ENCODE measurements at places on chromosomes 2 and 18. TPM values are rescaled to one million over a fixed set of nuclear protein-coding genes. Genes with fewer than 3 reads are reported as not detected.

DNA sequence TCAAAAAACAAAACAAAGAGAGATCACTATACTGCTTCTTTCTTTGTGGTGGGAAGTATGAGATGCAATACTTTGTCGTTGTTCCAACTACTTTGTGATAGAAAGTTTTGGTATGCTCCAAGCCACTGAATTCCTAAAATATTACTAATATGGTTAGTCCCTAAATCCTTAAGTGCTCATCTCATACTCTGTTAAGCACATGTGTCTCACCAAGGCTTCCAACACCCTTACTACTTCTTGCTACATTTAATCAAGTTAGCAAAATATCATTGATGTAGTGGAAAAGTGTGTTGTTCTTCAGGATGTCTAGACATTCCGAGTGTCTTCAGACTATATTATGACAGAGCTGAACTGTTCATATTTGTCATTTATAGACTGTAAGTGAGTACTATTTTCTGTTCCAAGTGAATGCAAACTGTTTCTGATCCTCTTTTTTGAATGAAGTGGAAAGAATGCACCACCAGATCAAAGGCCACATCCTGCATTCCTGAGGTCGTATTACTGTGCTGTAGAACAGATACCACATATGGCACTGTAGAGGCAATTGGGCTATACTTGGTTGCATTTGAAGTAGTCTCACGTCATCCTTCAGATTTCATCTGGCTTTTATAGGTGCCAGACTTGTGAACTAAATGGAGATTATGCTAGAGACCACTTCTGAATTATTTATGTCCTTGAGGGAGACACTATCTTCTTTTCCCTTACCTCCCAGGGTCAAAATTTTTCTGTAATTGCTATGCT is 298.4 kb upstream of the ZNF521 start:
- no peak for DNase-seq

- no peak for DNase-seq
Measured at GRCh38 chr2:63050334-63051041, at the start of gene OTX1. Gene OTX1 (plus strand): TSS chr2:63050830. CDS start chr2:63052991, 2,161 bp downstream.

GRCh38 chr18:2976218-2977132 is 36.5 kb downstream of the LPIN2 start:
- DNase-seq, result no peak

DNA sequence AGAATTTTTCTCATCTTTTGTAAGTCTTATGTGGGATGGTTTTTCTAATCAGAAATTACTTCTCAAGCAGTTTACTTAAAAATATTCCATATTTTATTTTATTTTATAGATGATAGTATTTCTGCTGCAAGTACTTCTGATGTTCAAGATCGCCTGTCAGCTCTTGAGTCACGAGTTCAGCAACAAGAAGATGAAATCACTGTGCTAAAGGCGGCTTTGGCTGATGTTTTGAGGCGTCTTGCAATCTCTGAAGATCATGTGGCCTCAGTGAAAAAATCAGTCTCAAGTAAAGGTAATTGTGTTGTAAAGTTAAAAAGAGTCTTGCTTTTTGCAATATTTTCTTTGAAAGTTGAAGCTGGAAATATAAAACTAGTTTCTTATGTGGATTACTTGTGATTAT is 76.2 kb downstream of the EML4 start:
- no peak for DNase-seq

DNA sequence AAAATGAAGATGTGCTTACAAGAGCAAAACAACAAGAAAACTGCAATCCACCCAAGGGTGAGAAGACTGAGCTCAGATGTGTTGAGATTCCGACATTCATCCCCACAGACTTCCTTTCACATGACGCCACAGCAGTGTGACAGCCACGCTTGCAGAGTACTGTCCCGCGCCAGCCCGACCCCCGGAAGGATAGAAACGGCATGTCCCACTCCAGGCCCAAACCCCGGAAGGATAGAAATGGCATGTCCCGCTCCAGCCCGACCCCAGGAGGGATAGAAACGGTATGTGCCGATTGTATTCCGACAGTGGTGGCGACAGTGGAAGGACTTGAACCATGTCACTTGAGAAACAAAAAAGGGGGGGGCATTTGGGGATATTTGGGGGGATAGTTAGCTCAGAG is 119.1 kb upstream of the PXDN start:
- DNase-seq, result no peak

DNA sequence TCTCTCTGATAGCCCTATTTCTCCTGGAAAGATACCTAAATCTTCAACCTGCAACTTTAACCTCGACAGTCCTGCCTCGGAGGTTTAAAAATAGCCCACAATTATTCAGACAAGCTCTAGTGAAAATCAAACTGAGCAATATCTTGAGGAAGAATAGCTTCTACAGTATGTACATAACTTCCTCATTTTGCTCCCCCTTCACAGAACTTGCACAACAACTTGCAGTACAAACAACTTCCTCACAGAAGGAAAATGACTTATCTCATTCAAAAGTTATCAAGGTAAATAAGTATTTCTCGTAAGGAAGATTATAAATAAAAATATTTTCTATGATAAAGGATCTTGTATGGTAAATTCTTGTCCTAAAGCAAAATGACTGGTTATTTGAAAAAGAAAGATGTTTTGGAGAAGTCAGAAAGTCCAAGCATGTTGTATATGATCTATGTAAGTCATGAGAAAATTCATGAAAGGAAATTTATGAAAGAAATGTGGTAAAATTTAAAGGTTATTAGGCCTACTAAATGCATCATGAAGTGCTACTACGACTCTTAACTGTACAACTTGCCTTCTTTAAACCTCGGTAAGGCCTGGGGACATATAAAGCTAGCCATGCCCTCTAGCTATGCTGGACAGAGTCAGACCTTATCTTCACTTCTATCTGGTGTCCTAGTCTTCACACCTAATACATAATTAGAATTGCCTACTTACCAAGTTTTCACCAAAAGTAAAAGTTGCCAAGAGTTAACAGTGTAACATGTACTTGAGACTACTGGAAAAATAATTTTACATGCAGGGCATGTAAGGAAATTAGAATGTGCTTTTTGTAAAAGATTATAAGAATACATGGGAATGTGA is 394.5 kb downstream of the DLGAP1 start:
- DNase-seq, result no peak

DNA sequence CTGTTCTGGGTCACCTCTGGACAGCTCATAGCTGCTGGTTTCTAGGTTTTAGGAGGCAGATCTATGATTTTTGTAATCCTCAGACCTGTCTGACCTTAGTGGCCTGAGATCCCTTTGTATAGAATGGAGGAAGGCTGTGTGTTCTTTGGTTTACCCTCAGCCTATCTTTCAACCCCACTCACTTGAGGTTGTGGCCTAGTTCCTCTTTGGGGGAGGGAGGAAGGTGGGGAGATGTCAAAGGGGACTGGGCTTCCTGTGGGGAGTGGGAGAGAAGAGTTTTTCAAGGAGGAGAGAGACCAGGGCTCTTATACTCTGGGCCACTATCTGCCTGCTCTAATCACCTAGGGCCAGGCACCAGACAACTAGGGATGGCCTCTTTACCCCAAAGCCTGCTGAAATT is 28.5 kb downstream of the SEMA4F start:
- DNase-seq, result no peak

DNA sequence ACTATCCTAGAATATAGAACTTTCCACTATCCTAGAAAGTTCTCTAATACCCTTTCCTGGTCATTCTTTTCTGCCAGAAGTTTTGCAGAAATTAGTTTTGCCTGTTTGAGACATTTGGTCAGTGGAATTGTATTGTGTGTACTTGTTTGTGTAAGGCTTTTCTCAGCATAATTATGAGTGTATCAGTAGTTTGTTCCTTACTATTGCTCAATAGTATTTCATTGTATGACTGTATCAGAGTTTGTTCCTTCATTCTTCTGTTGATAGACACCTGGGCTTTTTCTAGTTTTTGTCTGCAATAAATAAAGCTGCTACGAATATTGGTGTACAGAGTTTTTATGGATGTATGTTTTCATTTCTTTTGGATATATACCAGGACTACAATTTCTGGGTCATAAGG is 27.2 kb downstream of the CCDC138 start:
- DNase-seq, result no peak

GRCh38 chr2:86284401-86284841 is 53.0 kb downstream of the REEP1 start:
- DNase-seq, result no peak

- DNase-seq, result peak; percentile 89
Measured at GRCh38 chr2:233854241-233854981, at the start of gene HJURP. Gene HJURP (minus strand): TSS chr2:233854535. CDS start chr2:233854500, 35 bp downstream.

DNA sequence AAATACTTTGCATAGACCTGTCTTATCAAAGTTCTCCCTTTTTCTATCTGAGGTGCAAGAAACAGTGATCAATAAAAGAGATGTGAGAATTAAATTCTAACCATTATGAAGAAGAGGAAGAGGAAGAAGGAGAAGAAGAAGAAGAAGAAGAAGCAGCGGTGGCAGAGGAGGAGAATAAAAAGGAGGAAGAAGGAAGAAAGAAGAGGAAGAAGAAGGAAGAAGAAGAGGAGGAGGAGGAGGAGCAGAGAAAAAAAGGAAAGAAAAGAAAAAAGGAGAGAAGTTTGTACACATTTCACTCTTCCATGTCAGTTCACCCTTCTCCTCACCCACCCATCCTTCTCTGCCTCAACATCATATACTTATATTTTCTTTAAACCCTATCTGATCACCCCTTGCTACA is 68.4 kb downstream of the METTL4 start:
- no peak for DNase-seq

DNA sequence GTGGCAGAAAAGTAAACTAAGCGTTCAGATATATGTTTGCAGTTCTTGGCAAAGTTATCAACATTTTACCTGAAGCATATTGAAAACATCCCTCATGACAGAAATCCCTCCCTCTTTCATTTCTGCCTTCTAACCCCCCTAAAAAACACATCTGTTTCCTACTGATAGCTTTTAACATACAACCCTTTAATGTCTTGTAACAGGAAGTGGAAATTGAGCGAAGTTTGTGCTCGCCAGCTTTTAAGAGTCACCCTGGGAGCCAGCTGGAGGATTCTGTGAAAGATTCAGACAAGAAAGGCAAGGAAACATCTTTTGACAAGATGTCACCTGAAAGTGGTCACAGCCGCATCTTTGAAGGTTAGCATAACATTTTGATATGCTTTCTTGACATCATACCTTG is 247.4 kb downstream of the XIRP2 start:
- no peak for DNase-seq

GRCh38 chr2:22124003-22124402 is 1000.2 kb downstream of the TDRD15 start:
- no peak for DNase-seq

DNA sequence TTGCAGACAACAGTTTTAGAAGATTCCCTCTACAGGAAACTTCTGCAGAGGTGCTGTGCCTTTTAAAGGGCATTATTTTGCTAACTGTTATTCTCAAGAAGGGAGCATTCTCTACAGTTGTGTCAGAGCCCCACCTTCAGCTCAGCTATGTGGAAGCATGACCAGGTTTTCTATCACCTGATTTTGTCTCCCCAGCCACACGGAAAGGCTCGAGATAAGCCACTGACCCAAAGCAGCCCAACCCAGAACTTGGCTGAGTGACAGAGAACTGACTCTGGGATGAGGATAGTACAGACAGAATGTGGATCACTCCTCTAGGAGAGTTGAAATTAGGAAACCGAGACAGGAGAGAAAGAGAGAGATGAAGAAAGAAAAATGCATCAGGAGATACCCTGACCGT is 10.7 kb downstream of the COL4A4 start:
- no peak for DNase-seq

GRCh38 chr18:45749918-45750689 is 26.1 kb downstream of the SLC14A1 start:
- DNase-seq, result no peak

GRCh38 chr2:98088261-98088660 is 1.3 kb downstream of the VWA3B start:
- peak; percentile 17 for DNase-seq

GRCh38 chr2:65252640-65253039 is 25.0 kb downstream of the ACTR2 start:
- no peak for DNase-seq

DNA sequence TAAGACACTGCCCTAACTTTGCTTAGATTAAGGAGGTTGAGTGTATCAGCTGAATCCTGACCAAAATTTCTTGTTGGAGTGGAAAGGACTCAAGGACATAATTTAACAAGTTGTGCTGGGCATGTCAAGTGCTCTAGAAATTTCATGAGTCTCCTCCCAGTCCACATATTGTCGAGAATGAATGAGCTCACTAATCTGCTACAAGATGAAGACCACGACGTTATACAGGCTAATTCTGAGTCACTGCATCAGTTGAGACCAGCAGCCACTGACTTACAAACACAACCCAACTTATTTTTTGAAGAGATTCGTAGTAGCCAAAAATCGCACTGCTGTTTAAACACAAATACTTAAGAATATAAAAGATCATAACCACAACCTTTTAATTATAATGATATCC is 28.7 kb upstream of the SLC8A1 start:
- no peak for DNase-seq

DNA sequence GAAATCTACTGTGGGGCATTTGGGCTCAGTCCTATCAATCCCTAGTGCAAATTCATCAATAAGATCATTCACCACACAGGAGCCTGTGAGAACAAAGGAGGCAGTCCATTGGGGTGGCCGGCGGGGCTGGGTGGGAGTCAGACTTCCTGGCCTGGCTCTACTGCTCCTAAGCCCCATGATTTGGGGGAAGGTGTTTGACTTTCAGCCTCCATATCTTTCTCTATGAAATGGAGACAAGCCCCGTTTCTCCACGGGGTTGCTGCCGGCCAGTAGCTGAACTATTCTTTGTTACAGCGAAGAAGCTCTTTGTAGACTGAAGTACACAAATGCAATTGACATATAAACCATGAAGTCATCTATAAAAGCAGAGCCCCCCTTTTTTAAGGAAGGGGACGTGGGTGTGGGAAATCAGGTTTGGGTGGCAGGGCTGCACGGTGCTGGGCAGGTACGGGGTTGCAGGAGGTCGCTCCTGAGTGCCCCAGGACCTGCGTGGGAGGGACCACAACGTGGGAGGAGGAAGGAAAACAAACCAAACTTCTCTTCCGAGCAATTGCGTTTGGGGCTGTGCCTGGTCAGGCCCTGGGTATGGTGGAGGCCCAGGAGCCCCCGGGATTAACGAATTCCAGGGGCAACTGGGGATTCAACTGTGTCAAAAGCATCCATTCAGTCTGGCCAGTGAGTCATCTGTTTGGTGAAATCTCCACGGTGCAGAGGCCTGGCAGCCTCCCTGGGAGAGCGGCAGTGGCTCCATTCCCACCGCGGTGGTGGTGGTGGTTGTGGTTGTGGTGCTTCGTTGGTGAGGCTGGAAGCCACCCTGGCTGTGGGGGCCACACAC is 18.2 kb downstream of the FBLN7 start:
- DNase-seq, result no peak

- no peak for DNase-seq
Measured at GRCh38 chr2:20450201-20450999, 3.5 kb downstream of the RHOB start.

GRCh38 chr2:235659767-235660322 is 166.0 kb downstream of the AGAP1 start:
- DNase-seq, result no peak

GRCh38 chr2:72892506-72893173 is 5.4 kb downstream of the SPR start:
- DNase-seq, result no peak

Gene TMEM200C
- 0.75 TPM for polyA plus RNA-seq

Gene CACNB4
- 3.9 TPM for polyA plus RNA-seq

Gene MC4R
- polyA plus RNA-seq, result 0.16 TPM

Gene LONRF2
- 1.5 TPM for polyA plus RNA-seq

Gene LYPD6B
- not detected for polyA plus RNA-seq

Gene DTNA
- polyA plus RNA-seq, result 90.1 TPM

Gene BIRC6
- 46.6 TPM for polyA plus RNA-seq

Gene FMNL2
- polyA plus RNA-seq, result 22.4 TPM
